ENCODE measurements at places on chromosomes 6 and 20. TPM values are rescaled to one million over a fixed set of nuclear protein-coding genes. Genes with fewer than 3 reads are reported as not detected.

The VGLL2 gene
- not detected for total RNA-seq

DNA sequence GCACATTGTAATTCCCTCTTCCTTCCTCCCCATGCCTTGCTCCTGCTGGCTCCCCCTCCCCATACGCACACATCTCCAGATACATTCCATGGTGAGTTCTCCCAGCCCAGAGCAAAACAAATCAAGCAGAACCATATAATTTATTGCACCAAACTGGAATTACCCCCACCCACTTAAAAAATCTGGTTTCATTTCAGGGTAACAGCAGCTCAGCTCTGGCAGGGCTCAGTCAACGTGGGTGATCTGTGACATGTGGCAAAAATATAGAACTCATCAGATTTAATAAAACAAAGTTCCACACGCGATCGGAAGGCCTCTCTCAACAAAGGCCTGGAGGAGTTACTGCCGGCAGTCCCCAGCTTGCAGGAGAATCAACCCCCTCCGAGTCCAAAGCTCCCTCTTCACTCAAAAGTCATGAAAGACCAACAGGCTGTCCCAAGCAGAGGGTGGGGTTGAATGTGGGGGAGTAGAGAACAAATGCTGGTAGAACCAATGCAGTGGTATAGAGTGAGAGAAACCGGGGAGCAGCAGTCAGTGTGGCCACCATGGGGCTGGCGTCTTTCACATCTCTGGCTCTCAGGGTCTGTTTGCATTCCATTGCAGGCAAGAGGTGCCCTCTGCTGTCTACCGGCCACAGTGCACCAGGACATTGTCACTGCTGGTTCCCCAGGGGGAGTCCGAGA, 323.3 kb upstream of the NT5E start:
- DNase-seq: peak; percentile 81
- H3K27me3 ChIP-seq: no peaks in the 10 kb centered on the region
- peaks cover 28% of the 10 kb centered on the region for H3K4me1 ChIP-seq
- no peaks in the 10 kb centered on the region for H3K36me3 ChIP-seq
- peak overlapping the region; percentile 4 for H3K4me3 ChIP-seq
- peak overlapping the region; percentile 2 for H3K27ac ChIP-seq

The FAM217A gene
- not detected for total RNA-seq

GRCh38 chr20:10115021-10115420, 80.2 kb downstream of the ANKEF1 start:
- H3K27ac ChIP-seq: no peak overlapping the region
- no peaks in the 10 kb centered on the region for H3K27me3 ChIP-seq
- H3K4me3 ChIP-seq: no peak overlapping the region
- H3K36me3 ChIP-seq: no peaks in the 10 kb centered on the region
